ENCODE measurements at places on chromosomes 4 and X. TPM values are rescaled to one million over a fixed set of nuclear protein-coding genes. Genes with fewer than 3 reads are reported as not detected.

GRCh38 chr4:2789351-2789750 is 3.5 kb upstream of the SH3BP2 start:
- H3K4me3 ChIP-seq = no peak overlapping the region
- H3K4me1 ChIP-seq = peaks cover 49% of the 10 kb centered on the region
- no peaks in the 10 kb centered on the region for H3K36me3 ChIP-seq
- H3K27ac ChIP-seq = no peak overlapping the region

DNA sequence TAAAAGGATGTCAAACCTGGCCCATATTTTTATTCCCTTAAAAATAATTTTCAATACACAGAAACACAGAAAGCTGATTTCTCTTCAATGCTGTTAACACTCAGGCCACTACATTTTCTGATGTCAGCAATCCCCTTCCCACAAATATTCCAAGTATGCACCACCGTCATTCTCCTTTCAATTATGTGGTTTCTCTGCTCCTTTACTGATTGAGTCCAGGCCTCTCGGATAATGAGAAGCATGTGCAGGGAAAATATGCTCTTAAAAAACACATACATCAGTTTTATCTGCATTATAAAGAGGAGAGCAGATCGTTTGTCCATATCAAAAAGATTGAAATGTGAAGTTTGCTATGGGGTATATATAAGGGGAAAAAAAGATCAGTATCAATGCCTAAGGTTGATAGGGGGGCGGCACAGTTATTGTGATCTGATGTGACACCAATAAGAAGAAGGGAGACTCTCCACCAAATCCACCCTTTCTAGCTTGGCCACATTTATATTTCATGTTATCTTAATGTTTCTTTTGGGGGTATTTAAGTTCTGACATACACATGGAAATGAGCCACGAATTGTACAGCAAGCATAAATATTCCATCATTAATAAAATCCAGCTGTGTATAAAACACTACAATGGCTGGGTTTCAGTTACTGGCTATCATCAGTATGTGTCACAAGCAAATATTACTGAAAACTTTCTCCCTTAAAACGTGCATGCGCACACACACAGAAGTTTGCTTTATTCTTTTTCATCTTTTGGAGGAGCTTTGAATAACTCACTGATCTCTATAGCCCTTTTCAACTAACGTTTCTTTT is 6.4 kb downstream of the AMOT start:
- H3K4me1 ChIP-seq = no peaks in the 10 kb centered on the region
- H3K27ac ChIP-seq = no peak overlapping the region
- no peaks in the 10 kb centered on the region for H3K36me3 ChIP-seq
- no peaks in the 10 kb centered on the region for H3K27me3 ChIP-seq

- no peaks in the 10 kb centered on the region for H3K27me3 ChIP-seq
- H3K4me1 ChIP-seq = peaks cover 28% of the 10 kb centered on the region
- DNase-seq = no peak
- H3K4me3 ChIP-seq = no peak overlapping the region
- no peaks in the 10 kb centered on the region for H3K36me3 ChIP-seq
Observed at GRCh38 chr4:6773616-6774540, 8.6 kb upstream of the KIAA0232 start.

DNA sequence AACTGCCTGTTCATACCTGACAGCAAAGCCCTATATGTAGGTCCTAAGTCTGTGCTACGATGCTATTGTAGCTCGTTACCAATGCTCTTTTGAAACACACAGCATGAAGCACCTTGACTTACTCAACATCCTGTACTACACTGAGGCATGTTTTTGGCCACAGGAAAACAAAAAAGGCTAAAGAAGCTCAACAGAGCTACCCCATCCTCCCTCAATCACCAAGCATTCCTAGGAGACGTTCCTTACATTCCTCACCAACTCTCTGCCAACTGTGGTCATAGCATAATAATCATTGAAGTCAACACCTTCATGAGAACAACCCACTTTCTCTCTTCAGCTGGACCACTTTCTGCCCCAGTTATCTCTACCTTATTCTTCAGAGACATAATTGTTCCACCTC is 73.7 kb upstream of the SLC25A43 start:
- H3K27ac ChIP-seq = no peak overlapping the region
- no peaks in the 10 kb centered on the region for H3K27me3 ChIP-seq
- no peaks in the 10 kb centered on the region for H3K4me1 ChIP-seq
- H3K36me3 ChIP-seq = no peaks in the 10 kb centered on the region

DNA sequence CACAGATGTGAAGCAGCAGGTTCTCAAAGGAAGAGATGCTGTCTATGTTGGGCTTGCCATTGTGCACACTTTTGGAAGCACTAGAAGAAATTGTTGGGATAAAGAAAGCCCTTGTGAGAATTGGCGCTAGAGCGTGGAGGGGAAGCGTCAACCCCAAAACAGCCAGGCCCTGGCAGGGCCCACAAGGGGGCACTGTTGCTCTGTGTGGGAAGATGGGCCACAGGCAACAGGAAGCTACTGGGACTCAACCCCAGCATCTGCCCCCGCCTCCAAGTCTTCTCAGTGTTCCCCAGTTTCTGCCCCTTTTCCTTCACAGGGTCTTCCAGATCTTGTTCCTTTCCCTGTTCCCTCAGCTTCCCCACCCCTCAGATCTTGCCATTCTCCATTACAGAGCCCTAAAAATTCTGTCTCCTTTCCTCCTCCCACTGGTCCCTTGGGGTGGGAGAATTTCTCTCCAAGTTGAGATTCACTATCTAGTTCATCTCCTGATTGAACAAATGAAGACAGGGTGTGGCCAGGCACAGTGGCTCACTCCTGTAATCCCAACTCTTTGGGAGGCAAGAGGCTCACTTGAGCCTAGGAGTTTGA is 85.5 kb downstream of the STARD8 start:
- peaks cover 40% of the 10 kb centered on the region for H3K27me3 ChIP-seq
- no peaks in the 10 kb centered on the region for H3K36me3 ChIP-seq
- no peak overlapping the region for H3K27ac ChIP-seq
- H3K4me1 ChIP-seq = no peaks in the 10 kb centered on the region
- DNase-seq = peak; percentile 46

DNA sequence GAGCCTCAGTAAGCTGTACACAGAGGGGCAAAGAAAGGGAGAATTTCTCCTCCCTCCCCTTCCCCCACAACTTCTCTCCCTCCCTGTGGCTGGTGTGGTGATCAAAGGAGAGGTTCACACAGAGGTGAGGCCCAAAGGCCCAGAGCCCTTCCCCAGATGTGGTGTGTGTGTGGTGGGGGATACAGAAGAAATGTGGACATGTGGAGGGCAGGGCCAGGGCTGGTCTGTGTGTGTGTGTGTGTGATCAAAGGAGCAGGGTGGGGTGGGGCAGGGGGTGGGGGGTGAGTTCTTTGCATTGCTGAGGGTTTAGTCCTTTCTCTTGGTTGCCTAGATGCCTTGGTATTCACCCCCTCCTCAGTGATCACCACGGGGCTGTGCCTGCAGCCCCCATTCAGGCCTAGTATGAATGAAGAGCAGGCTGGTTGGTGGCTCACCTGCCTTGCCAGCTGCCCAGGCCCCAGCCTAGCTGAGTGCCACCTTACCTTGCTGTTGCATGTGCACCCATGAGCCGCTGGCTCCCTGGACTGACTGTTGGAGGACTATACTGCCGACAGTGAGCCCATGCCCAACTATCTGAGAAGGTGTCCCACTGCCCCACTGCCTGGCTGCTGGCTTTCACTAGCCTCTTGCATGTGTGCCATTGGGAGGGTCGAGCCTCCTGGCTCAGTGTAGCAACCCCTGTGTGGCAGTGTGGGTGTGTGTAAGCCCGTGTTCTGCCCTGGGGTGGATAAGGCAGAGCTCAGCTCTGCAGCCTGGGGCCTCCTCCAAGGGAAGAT is 101.9 kb downstream of the EFNB1 start:
- H3K4me3 ChIP-seq = no peak overlapping the region
- peak overlapping the region; percentile 83 for H3K27ac ChIP-seq
- H3K4me1 ChIP-seq = peaks cover 54% of the 10 kb centered on the region
- no peaks in the 10 kb centered on the region for H3K36me3 ChIP-seq

GRCh38 chr4:155678011-155678410 is 11.4 kb downstream of the GUCY1A1 start:
- DNase-seq = no peak
- no peaks in the 10 kb centered on the region for H3K36me3 ChIP-seq
- no peaks in the 10 kb centered on the region for H3K27me3 ChIP-seq
- H3K4me3 ChIP-seq = no peak overlapping the region
- H3K27ac ChIP-seq = no peak overlapping the region
- H3K4me1 ChIP-seq = peaks cover 76% of the 10 kb centered on the region

DNA sequence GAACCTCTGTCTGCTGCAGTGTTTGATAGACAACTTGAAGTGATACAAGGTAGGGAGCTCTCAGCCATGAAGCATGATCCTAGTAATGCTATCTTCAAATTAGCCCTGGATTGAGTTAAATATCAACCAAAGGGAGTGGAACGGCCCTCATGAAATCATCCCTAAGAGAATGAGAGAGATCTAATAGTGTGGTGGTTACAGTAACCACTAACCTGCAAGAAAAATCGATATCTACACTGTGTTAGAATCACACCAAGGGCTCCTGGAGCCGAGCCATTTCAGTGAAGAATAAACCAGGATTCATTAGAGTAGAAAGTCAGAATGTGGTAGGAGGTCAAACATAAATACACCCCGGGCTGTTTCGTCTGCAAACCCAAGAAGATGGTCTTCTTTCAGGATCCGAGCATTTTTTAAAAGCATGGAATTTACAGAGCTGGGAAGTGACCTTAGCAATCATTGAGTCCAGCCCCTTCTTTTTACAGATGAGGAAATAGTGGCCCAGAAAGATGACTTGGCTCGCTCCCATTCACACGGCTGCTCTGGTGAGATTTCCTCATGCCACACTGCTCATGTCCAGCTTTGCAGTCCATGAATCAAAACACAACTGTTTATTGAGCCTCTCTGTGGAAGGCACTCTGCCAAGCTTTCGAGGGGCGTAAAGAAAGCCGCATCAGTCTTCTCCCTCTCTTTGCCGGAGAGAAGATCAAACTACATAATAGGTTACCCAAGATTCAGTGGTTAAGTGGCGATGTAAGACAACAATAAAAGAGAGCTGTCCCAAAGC is 5.5 kb upstream of the DCTD start:
- no peaks in the 10 kb centered on the region for H3K27me3 ChIP-seq
- no peak overlapping the region for H3K27ac ChIP-seq
- H3K36me3 ChIP-seq = no peaks in the 10 kb centered on the region
- H3K4me3 ChIP-seq = no peak overlapping the region
- DNase-seq = no peak

DNA sequence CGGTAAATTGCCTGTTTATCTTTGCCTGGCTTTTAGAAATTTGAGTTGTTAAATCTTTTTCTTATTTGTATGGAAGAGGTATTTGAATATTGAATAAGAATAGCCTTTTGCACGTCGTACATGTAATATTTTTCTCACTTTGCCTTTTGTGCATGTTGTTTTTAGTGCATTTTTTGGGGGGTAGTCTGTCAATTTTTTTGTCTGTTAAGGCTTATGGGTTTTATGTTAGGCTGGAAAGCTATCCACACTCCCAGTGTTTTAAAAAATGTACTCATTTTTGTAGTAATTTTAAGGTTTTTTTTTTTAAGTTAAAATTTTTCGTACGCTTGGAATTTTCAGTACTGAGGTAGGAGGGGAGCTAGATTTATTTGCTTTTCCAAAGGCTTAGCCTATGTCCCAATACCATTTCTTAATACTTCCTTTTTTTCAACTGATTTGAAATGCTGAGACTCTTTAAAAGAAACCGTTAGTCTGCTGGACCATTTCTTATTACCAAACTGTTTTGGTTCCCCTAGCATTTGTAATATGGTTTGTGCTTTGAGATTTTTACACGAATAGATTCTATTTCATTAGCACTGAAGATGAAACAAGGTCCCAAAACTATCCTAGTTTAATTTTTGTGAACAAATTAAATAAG is 1.3 kb downstream of the HERC5 start:
- peaks cover 13% of the 10 kb centered on the region for H3K4me1 ChIP-seq
- DNase-seq = no peak
- peak overlapping the region; percentile 55 for H3K4me3 ChIP-seq
- peaks cover 8% of the 10 kb centered on the region for H3K36me3 ChIP-seq
- H3K27me3 ChIP-seq = no peaks in the 10 kb centered on the region
- peak overlapping the region; percentile 78 for H3K27ac ChIP-seq

DNA sequence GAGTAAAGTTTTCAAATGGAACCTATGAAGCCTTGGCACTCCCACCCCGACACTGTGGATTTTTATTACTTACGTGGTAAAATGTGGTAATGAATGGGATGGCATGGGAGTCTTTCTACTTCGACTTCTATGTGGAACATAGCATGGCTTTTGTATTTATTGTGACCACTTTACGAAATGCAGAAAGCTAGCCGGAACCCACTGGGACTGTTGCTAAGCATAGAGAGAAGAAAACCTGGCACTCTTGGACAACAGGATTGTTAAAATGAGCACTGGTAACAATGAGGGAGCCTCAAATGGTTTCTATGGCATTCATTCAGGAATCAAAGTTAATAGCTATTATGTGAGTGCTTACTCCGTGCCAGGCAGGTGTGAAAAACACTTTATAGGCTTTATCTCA is 113.3 kb downstream of the PDS5A start:
- no peak overlapping the region for H3K27ac ChIP-seq
- peaks cover 18% of the 10 kb centered on the region for H3K36me3 ChIP-seq
- no peak overlapping the region for H3K4me3 ChIP-seq
- H3K4me1 ChIP-seq = no peaks in the 10 kb centered on the region
- no peaks in the 10 kb centered on the region for H3K27me3 ChIP-seq

DNA sequence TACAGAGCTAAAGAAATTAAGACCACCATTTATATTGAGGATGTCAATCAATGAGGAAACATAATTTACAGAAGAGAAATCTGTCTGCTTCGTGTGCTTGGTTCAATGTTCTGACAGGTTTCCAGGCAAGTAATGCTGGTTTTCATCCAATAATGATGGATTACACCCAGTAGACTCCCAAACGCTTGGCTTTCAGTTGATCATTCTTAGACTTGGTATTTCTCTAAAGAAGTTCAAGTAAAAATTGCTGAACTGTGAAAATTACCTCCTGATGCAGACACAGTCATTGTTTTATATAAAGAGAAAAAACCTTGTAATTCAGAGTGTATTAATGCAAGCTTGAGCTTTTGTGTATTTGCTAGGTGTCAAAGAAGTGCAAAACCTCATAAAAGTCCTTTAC is 85.0 kb downstream of the VCX3A start:
- no peaks in the 10 kb centered on the region for H3K4me1 ChIP-seq
- no peak overlapping the region for H3K27ac ChIP-seq
- no peak for DNase-seq
- no peak overlapping the region for H3K4me3 ChIP-seq

DNA sequence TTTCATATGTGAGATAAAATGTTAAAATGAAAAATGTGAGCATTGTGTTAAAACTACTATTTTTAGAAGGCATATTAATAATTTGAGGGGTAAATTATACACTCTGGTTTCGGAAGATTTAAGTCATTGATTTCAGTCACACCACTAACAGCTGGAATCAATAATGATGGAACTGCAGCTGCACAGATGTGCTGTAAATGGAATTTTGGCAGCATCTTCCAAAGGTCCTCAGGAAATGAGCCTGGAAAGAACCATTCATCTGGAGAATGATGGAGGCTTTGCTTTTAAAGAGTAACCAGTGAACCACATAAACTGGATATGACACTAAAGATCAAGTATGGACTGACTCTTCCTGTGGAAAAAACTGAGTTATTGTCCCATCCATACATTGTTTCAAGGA is 759.0 kb upstream of the EPHA5 start:
- no peaks in the 10 kb centered on the region for H3K4me1 ChIP-seq
- no peak overlapping the region for H3K4me3 ChIP-seq
- H3K36me3 ChIP-seq = no peaks in the 10 kb centered on the region
- no peak overlapping the region for H3K27ac ChIP-seq
- no peak for DNase-seq

GRCh38 chrX:46327566-46328115 is 217.6 kb downstream of the ZNF674 start:
- H3K27ac ChIP-seq = peak overlapping the region; percentile 72
- H3K4me1 ChIP-seq = no peaks in the 10 kb centered on the region
- no peaks in the 10 kb centered on the region for H3K27me3 ChIP-seq
- DNase-seq = peak; percentile 23
- peak overlapping the region; percentile 23 for H3K4me3 ChIP-seq

Gene VCX
- not detected for total RNA-seq

Gene TMEM47
- 32.8 TPM for total RNA-seq

Gene CYSLTR1
- 2.2 TPM for total RNA-seq

Gene TBC1D8B
- total RNA-seq = 2.8 TPM

Gene RLIM
- 36.1 TPM for total RNA-seq
